ENCODE measurements at places on chromosomes 11 and 22. TPM values are rescaled to one million over a fixed set of nuclear protein-coding genes. Genes with fewer than 3 reads are reported as not detected.

Gene PAMR1
- 26.8 TPM for total RNA-seq

Gene SLC22A12
- not detected for total RNA-seq

Gene NRXN2
- not detected for total RNA-seq

Gene HBD
- total RNA-seq: 4.8 TPM

Gene OR5B3
- total RNA-seq: not detected

Gene TMPRSS13
- 2.2 TPM for total RNA-seq

Gene OMP
- total RNA-seq: 63.7 TPM

Gene SLN
- total RNA-seq: not detected

Gene OR52A1
- not detected for total RNA-seq

Gene LSP1
- 71.0 TPM for total RNA-seq

Gene DKK3
- 63.8 TPM for total RNA-seq

Gene MS4A5
- total RNA-seq: not detected

Gene SLC6A5
- not detected for total RNA-seq

Gene OR6A2
- 0.55 TPM for total RNA-seq

Gene CABP7
- not detected for total RNA-seq

Gene LARGE2
- not detected for total RNA-seq

Gene MOGAT2
- not detected for total RNA-seq

Gene PCNX3
- total RNA-seq: 55.9 TPM

Gene OR52H1
- total RNA-seq: 0.58 TPM

Gene ALDH3B1
- total RNA-seq: 55.0 TPM

Gene CEND1
- not detected for total RNA-seq

Gene ART5
- total RNA-seq: not detected

Gene ST14
- total RNA-seq: 380 TPM

Gene CHRDL2
- 14.6 TPM for total RNA-seq

Gene DLAT
- total RNA-seq: 13.9 TPM

Gene TSPAN18
- total RNA-seq: 49.0 TPM

Gene FLRT1
- not detected for total RNA-seq

Gene FIBIN
- 4.1 TPM for total RNA-seq

Gene EFCAB6
- 0.29 TPM for total RNA-seq

Gene OR52N4
- not detected for total RNA-seq

Gene PTPRJ
- 44.3 TPM for total RNA-seq

Gene SYT13
- not detected for total RNA-seq

Gene GRM5
- total RNA-seq: not detected

Gene KCNJ11
- 7.1 TPM for total RNA-seq

Gene SIK2
- total RNA-seq: 46.4 TPM

Gene STIM1
- 49.8 TPM for total RNA-seq

Gene FAM76B
- total RNA-seq: 76.2 TPM
